Pulmonary artery endothelial cell (primary cell): ENCODE measurements at places on chromosomes 3 and 15.

DNA sequence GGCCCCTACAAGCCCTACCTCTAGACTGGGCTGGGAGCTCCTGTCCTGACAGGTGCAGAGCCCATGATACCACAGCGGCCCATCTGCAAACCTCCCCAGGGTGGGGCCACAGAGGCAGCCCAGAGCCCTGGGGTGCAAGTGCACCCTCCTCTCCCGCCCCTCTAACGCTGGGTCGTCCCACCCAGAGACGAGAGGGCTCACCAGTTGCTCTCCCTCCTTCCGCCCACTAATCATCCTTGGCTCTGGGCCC, 742 bp downstream of the TNK2 start:
- no peak for DNase-seq

GRCh38 chr3:172824229-172824628, 73.7 kb downstream of the ECT2 start:
- no peak for DNase-seq

GRCh38 chr3:139762302-139762701, 84.5 kb upstream of the NMNAT3 start:
- no peak for DNase-seq

DNA sequence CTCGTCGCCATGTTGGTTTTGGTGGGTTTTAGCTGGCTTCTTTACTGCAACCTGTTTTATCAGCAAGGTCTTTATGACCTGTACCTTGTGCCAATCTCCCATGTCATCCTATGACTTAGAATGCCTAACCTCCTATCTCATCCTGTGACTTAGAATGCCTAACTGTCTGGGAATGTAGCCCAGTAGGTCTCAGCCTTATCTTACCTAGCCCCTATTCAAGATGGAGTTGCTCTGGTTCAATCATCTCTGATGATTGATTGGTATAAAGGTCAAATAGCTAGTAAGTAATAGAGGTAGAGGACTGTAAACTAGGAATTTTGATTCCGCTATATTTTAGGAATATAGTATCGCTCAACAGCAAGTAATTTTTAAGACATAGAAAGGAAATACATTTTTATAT, 1.3 kb upstream of the ACKR2 start:
- no peak for DNase-seq

GRCh38 chr3:195151866-195152541, 119.0 kb downstream of the XXYLT1 start:
- DNase-seq, result peak; percentile 93

- DNase-seq, result no peak
Measured at GRCh38 chr3:175270866-175271265, 411.7 kb downstream of the NAALADL2 start.

- no peak for DNase-seq
Measured at GRCh38 chr3:16720367-16720940, 115.2 kb upstream of the DAZL start.

- DNase-seq, result no peak
Measured at GRCh38 chr3:140469491-140469890, 208.4 kb upstream of the TRIM42 start.

- DNase-seq, result no peak
Measured at GRCh38 chr3:185406121-185406620, 43.2 kb downstream of the MAP3K13 start.

DNA sequence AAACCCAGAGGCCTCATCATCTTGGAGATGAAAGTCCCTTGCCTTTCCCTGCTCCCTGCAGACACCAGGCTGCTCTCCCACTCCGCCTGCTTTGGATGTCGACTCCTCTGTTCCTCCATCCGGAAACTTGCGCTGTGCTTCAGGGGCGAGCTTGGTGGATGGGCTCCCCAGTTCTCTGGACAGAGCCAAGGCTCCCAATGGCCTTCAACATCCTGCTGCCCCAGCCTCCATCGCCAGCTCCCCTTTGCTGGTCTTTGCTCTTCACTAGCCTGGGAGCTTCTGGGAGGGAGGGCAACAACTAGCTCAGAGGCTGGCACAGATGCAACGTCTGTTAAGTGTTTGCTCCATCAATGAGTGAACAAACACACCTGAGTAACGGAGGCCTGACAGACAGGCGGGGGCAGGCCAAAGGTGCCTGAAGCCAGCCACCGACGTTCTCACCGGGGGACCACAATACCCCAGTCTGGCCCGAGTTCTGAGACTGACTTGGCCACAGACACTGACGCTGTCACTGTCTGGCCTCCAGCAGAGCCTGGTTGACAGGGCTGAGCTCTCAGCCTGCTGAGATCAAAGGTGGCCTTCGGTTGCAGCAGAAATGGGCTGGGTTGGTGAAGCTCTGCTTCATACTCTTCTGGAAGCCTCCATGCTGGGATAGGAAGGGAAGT, 39.0 kb downstream of the RGMA start:
- no peak for DNase-seq

- peak; percentile 80 for DNase-seq
Measured at GRCh38 chr3:133944641-133945380, 49.1 kb upstream of the RAB6B start.

- no peak for DNase-seq
Measured at GRCh38 chr15:42734076-42734672, 2.8 kb downstream of the CDAN1 start.

DNA sequence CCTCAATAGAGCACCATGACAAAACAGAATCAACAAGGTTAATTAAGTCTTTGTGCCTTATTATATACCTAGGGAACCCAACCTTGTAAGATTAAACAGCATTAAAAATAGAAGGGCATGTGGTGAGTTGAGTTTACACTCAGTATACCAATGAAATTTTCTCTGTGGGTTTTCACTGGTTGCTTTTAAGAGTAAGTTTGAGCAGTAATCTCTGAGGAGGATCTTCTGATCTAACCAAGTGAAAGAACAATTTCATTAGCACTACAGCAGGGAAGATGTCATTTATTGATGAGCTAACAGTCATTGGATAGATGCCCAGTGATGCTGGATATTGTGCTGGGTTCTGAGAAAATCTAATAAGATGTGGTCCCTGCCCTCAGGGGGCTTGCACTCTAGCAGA, 26.9 kb upstream of the AKAP13 start:
- DNase-seq, result no peak

DNA sequence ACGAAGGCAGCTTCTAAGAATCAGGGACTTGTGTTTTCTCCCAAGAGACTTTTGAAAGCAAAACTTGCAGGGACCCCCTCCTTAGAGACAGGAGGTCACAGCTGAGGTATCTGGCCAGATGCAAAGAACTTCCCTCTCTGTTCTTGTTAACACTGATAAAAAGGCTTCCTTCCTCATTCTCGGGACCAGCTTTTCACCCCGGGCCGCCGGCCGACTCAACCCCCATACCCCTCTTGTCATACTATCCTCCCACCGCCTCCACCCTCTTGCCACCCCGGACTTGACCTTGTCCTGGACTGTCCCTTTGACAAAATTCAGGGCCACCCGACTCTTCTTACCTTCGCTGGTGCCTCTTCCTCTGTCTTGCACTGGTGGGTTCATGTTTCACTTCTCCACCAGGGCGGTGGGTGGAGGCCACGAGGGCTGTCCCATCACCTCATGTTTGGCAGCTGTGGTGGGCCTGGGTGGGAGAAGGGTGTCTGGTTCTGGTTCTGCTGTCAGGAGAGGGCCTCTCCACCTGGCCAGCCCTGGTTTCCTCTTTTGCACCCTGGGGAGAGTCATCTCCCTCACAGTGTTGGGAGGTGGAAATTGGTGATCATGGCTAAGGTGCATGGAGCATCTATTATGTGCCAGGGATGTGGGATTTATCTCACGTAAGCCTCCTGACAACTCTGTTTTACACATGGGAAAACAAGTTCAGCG, 32.5 kb downstream of the BHLHE40 start:
- no peak for DNase-seq

DNA sequence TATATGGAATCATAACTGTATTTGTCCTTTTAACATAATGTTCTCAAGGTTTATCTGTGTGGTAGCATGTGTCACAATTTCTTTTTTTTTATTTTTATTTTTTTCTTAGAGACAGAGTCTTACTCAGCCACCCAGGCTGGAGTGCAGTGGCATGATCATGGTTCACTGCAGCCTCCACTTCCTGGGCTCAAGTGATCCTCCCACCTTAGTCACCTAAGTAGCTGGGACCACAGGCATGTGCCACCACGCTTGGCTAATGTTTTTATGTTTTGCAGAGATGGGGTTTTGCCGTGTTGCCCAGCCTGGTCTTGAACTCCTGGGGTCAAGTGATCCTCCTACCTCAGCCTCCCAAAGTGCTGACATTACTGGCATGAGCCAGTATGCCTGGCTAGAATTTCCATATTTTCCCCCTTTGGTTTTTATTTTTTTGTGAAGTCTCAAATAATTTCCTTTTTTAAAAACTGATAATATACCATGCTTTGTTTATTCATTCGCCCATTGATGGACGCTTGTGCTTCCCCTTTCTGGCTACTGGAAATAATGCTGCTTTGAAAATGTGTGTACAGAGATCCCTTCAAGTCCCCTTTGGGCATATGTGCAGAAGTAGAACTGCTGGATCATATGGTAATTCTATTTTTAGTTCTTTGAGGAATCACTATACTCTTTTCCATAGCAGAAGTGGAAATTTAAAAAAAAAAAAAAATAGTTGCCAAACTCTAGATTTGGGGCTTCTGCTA, 28.4 kb downstream of the TMEM40 start:
- DNase-seq, result no peak

DNA sequence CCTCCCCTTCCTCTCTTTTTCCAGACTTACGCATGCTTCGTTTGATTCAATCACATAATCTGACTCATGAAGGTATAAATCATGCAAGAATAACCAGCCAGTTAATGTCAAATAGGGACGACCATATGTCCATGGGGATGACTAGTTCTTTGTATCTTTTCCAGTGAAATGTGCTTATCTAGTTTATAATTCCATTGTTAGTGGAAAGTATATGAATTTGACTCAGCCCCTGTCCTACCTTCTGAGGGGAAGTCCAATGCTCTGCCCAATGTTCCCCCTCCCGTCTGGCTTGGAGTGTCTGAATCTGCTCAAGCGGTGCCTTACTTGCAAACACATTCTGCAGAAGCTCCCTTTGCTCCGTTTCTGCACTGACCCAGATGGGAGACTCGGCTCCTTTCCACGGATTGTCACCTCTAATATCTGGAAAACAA, 55.0 kb upstream of the EPHB3 start:
- DNase-seq, result no peak

DNA sequence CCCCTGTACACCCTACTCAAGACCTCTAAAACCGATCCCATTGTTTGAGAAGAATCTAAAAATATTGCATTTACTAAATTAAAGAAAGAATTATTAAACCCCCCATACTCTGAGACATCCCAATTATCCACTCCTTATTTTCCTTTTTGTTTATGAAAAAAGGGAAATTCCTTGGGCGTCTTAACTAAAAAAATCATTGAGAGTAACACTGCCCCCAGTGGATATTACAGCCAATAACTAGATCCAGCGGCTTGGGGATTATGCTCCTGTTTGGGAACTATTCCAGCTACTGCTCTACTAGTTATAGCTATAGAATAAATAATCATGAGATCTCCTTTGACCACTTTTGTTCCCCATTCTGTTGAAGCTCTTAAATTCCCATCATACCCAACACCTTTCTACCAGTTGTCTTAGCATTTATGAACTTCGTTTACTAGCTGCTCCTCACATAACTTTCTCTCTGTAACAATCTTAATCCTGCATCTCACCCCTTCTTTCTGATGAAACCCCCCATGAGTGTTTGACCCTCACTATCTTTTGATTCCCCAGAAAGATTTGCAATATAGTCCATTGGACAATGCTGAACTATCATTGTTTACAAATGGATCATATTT, 12.7 kb upstream of the CFAP91 start:
- no peak for DNase-seq

DNA sequence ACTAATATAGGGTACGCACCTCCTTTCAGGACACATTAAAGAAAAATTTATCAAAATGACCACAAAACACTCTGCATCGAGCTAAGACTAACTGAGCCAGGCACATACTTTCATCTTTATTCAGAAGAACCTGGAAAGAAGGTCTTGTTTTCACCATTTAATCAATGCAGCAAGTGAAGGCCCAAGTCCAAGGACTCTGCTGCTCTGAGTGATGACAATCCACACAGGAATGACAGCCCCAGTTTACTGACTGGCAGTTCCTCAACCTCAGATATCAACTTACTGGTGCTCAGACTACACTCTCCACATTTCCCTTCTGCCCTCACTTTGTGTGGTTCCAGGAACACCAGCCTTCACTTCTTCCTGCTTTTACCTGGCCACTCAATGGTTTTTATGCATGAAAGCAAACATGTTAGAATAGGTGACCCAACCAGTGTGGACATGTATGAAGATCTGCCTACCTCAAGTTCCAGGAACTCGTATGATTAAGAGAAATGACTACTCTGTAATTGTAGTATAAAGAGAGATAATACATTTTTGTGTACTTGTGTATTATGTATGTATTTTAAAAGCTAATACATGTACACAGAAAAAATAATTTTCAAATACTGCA, 29.1 kb upstream of the RASA2 start:
- no peak for DNase-seq

DNA sequence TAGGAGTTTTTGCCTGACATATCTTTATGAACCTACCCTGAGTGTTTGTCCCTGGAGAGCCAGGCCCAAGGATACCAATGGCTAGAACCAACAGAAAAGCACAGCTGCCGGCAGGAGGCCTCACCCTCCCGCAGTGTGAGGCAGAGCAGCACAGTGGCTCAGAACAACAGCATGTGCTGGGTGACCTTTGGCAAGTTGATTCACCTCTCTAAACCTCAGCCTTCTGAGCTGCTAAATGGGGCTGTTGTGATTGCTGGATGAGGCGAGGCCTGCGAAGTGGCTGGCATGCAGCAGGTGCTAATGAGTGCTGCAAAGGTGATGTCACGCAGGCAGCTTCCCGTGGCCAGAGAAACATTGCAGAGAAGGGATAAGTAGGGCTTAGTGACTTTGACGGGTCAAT, 23.3 kb downstream of the IDH2 start:
- no peak for DNase-seq

DNA sequence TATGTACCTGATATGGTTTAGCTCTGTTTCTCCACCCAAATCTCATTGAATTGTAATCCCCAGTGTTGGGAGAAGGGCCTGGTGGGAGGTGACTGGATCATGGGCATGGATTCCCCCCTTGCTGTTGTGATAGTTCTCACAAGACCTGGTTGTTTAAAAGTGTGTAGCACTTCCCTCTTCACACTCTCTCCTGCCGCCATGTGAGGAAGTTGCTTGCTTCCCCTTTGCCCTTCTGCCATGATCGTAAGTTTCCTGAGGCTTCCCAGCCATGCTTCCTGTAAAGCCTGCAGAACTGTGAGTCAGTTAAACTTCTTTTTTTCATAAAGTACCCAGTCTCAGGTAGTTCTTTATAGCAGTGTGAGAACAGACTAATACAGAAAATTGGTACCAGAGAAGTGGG, 93.1 kb downstream of the C3orf70 start:
- no peak for DNase-seq

- DNase-seq, result no peak
Measured at GRCh38 chr15:74322558-74323180, 44.8 kb downstream of the CYP11A1 start.

GRCh38 chr15:69105451-69105985, 54.9 kb upstream of the GLCE start:
- DNase-seq, result no peak

GRCh38 chr15:71136159-71136783, 21.0 kb downstream of the THSD4 start:
- DNase-seq, result peak; percentile 56

- DNase-seq, result no peak
Measured at GRCh38 chr15:65079580-65079979, 3.0 kb downstream of the KBTBD13 start.
